ENCODE measurements at places on chromosomes 3 and 15. TPM values are rescaled to one million over a fixed set of nuclear protein-coding genes. Genes with fewer than 3 reads are reported as not detected.

The ZNF80 gene
- total RNA-seq, result not detected

The GNB4 gene
- 35.4 TPM for total RNA-seq

The MYO5C gene
- total RNA-seq, result 11.9 TPM

DNA sequence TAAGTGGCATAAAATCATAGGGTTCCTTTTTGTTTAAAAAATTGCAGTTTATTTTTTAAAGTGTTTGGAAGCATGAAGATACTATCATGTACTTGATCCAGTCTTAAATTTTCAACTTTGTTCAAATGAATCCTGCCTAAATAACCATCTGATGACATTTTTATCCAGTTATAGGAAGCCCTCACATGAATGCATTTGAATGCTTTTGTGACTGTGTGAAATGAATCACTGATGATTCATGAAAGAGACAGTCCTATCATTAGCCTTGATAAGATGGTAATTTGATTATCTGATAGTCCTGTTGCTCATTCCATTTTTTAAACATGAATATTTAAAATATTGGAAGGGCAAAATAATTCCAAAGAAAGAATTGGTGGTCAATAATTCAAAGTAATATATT, 401.9 kb upstream of the ROBO2 start:
- H3K36me3 ChIP-seq, result no peaks in the 10 kb centered on the region
- no peak for DNase-seq
- no peaks in the 10 kb centered on the region for H3K27me3 ChIP-seq
- H3K27ac ChIP-seq, result no peak overlapping the region

GRCh38 chr3:141485641-141486495, 959 bp upstream of the RASA2 start:
- no peaks in the 10 kb centered on the region for H3K36me3 ChIP-seq
- H3K27me3 ChIP-seq, result no peaks in the 10 kb centered on the region
- H3K4me1 ChIP-seq, result peaks cover 22% of the 10 kb centered on the region
- peak overlapping the region; percentile 94 for H3K4me3 ChIP-seq
- no peak for DNase-seq
- H3K27ac ChIP-seq, result peak overlapping the region; percentile 96

- no peaks in the 10 kb centered on the region for H3K36me3 ChIP-seq
- H3K4me3 ChIP-seq, result no peak overlapping the region
- peak; percentile 83 for DNase-seq
- H3K4me1 ChIP-seq, result no peaks in the 10 kb centered on the region
- no peaks in the 10 kb centered on the region for H3K27me3 ChIP-seq
- H3K27ac ChIP-seq, result peak overlapping the region; percentile 89
Measured at GRCh38 chr3:141366285-141367037, 1.8 kb upstream of the ZBTB38 start.

DNA sequence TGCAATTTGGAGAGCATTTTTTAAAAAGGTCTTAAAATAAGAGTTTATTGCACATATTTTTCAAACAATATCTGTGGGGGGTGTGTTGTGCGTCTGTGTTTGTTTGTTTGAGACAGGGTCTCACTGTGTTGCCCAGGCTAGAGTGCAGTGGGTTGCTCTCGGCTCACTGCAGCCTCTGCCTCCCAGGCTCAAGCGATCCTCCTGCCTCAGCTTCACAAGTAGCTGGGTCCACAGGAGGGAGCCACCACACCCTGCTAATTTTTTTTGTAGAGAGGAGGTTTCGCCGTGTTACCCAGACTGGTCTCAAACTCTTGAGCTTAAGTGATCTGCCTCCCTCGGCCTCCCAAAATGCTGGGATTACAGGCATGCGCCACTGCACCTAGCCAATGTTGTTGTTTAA, 2.7 kb downstream of the MLF1 start:
- H3K4me1 ChIP-seq, result no peaks in the 10 kb centered on the region
- H3K4me3 ChIP-seq, result no peak overlapping the region
- no peaks in the 10 kb centered on the region for H3K36me3 ChIP-seq
- DNase-seq, result no peak
